Left kidney (tissue), 8 donors: ENCODE measurements at places on chromosomes 3 and 15.

DNA sequence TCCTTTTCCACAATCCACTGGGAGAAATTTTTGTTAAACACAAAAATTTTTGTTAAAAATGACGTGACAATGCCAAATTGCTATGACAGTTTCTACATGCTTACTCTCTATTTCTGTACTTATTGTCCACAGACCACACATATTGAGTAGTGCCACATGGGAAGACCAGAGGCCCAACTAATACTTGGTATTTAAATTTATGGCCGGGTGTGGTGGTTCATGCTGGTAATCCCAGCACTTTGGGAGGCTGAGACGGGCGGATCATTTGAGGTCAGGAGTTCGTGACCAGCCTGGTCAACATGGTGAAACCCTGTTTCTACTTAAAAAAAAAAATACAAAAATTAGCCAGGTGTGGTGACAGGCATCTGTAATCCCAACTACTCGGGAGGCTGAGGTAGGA is 20.3 kb downstream of the ZBTB11 start:
- no peak for DNase-seq

DNA sequence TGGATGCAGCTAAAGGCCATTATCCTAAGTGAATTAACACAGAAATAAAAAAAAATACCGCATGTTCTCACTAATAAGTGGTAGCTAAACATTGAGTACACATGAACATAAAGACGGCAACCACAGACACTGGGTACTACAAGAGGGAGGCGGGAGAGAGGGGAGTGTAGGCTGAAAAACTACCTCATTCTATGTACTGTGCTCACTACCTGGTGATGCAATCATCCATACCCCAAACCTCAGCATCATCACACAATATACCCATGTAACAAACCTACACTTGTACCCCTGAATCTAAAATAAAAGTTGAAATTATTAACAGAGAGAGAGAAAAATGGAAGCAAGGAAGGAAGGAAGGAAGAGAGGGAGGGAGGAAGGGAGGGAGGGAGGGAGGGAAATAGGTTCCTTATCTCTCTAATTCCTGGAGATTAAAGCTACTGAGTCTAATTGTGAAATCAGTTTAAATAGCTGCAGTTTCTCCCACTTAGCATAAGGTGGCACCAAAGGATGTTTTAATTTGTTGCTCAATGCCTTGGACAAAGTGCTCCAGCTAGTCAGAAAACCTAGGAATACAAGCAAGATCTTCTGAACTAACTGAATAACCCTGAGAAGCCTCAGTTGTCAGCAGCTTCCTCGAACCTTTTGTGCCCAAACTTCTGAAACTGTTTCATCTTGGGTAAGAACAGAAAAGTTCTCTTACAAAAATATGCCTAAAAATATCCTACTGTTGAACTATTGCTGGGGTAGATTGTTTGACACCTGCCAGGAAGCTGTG is 79.4 kb upstream of the ATP11B start:
- DNase-seq: no peak

DNA sequence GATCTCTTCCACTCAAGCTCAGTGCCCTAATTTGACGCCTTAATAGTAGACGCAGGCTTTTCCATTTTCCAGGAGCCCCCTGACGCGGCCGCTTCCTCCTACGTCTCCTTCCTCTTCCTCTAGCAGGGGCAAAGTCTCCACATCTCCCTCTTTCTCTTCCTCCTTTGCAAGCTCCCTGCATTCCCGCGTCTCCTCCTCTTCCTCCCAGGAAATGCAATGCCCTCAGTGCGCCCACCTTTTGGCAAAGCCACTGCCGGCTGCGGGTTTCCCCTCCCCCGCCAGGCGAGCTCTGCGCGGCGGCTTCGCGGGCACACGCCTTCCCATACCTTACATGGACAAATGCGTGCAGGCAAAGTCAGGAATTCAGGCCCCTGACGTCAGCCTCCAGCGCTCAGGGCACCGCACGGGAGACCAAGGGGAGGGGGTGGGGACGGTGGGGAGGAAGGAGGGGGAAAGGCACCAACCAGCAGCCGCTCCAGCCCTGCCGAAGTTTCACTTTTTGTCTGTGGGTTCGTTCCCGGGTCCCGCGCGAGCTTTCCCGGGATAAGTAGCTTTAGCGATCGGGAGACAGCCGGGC is 432 bp upstream of the LPP start:
- DNase-seq: peak; percentile 88

DNA sequence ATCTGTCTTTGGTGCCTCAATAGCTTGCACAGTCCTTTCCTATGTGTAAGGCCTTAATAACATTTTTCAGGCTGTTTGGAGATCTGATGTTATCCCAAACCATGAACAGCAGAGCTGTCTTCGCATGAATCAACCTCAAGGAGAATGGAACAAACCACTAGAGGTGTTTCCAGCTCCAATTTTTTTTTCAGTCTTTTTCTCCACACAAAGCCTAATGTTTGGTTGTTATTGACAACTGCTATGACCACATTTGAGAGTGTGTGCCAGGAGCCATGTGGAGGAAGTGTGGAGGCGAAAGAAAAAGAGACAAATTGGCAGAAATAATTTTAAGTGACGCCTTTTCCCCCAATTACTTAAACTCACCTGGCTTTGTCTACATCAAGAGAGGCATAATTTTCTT is 38.7 kb downstream of the RTP4 start:
- no peak for DNase-seq

- no peak for DNase-seq
Measured at GRCh38 chr15:92651877-92652575, 3.5 kb downstream of the FAM174B start.

DNA sequence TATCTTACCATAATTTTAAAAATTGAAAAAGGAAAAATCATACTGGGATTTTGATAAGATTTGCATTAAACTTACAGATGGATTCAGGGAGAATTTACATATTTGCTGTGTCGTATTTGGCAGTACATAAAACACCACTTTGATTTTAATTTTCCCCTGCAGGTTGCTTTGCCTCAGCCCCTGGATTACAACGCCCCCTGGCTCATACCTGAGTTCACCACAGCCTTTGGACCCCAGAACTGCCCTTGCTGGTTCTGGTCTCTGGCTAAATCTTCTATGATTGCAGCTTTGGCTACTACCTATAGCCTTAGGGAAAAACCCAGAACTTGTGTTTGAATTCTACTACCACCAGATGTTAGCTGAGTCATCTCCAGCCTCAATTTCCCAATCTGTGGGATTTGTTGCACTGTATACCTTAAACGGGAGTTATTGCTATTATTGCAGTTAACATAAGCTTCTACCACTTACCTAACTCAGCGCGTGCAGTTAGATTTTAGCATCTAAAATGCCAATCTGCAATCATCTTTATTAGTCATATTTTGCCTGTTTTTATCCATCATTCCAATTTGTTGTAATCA is 315.7 kb upstream of the GADL1 start:
- no peak for DNase-seq

DNA sequence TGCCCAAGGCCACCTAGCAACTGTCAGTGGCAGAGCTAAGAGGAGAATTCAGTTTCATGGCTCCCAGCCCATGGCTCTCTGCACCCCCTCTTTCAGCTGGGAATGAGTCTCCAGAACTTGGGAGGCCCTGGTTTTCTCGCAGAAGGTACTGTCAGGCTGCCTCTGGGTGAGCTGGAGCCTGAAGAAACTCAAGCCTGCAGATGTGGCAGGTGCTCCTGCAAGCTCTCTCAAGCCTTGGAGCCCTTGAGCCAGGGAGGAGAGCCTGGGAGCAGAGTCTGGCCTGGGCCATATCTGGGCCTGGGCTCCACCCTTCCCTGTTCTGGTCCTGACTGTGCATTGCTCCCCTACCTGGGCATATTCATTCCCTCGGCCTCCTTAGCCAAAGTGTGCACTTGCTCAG is 74.4 kb upstream of the TLE3 start:
- no peak for DNase-seq

DNA sequence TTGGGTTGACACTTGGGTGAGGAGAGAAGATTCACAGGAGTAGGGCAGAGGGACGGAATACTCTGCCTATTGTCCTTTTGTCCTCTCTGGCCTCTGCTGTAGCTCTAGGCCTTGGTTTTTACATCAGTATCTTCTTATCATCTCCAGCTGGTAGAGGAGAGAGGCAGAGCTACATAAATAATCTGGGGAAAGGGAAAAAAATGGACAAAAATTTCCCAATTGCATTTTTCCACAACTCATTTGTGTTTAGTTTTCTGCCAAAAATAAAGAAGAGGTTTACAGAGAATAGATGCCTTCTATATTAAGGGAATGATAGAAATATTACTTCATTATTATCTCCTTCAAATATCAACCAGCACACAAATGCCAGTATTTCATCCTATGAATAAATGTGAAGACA is 216.4 kb upstream of the P2RY1 start:
- no peak for DNase-seq

- DNase-seq: no peak
Measured at GRCh38 chr15:71379893-71380292, 264.6 kb downstream of the THSD4 start.

DNA sequence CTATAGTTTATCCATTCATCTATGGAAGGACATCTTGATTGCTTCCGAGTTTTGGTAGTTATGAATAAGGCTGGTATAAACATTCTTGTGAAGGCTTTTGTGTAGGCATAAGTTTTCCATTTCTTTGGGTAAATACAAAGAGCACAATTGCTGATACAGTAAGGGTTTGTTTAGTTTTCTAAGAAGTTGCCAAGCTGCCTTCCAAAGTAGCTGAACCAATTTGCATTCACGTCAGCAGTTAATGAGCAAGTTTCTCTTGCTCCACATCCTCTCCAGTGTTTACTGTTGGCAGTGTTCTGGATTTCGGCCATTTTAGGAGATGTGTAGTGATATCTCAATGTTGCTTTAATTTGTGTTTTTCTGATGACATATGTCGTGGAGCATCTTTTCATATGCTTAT is 34.2 kb downstream of the GABRA5 start:
- DNase-seq: no peak

GRCh38 chr3:29430558-29430971 is 149.7 kb downstream of the RBMS3 start:
- DNase-seq: no peak

DNA sequence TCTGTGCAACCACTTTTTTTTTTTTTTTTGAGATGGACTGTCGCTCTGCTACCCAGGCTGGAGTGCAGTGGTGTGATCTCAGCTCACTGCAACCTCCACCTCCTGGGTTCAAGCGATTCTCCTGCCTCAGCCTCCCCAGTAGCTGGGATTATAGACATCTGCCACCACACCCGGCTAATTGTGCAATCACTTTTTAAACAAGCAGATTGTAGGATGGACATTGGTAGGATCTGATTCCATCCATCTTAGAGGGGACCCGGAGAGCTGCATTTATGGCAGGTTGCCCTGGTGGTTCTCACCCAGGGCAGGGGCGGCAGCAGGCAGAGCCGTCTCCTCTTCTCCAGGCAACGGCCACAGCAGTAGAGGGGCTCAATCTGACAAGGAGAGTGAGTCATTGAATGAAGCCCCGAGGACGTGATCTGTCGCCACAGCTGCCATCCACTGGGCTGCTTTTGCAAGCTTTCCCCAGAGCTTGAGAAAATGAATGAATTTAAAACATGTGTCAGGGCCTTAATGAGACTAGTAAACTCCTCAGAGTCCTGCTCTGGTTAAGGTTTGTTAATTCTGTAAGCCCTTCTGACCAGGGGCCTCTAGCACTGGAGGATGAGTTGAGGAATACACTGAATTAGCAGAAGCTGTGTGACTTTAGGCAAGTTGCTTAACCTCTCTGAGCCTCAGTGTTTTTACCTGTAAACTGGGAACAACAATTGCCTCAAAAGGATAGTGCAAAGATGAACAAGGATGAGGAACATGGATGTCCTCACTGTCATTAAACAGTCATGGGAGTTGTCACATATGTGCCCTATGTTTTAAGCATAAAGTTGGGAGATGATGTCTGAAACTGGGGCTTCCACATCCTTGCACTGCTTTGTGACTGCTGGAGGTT is 129.1 kb downstream of the ASB7 start:
- DNase-seq: no peak

DNA sequence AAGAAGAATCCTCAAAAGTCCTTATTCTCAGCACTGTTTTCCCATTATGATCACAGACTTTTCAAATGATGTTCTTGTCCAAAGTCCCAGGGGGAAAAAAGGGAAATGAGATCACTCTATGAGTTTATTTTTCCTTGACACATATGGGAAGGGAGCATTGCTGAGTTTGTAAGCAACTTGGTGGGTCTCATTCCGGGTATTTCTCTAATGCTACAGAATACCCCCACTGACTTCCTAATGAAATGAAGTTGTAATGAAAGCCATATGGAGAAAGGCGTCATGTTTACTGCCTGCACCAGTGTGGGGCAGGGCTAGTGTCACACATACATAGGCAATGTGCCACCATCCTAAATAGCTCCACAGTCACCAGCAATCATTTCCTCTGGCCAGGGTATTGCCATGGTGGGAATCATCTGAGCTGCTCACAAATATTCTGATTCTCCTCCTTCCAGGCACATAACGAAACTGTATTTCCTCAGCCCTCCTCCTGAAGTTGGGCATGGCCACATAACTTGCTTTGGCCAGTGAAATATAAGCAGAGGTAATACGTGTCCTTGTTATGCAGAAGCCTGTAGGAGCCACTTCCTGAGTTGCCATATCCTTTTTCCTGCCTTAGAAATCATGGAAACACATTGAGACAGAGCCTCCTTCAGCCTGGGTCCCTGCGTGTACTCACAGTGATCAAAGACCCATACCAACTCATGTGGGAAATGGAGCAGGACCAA is 41.0 kb upstream of the C15orf61 start:
- DNase-seq: no peak

GRCh38 chr15:75451674-75452363 is at the start of gene SIN3A:
Gene SIN3A, minus strand, starts transcription at chr15:75451690. Its CDS starts 21,315 bp downstream, at chr15:75430375.
- peak; percentile 99 for DNase-seq

DNA sequence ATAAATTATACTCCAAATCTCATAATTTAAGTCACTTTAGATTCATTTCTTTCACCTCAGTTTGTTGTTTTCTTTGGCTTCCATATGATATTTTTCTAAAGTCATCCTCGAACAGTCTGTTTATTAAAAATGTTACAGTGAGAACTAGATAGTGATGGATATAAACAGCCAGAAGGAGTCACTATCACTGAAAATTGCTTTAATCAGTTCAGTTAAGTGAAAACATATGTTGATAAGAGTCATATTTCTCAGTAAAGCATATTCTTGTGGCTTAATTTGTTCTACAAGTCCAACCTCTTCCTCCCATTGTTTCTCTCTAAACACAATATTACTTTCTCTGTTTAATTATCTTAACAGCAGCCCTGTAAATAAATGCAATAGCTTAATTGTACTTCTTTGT is 427.5 kb upstream of the ALCAM start:
- DNase-seq: no peak

DNA sequence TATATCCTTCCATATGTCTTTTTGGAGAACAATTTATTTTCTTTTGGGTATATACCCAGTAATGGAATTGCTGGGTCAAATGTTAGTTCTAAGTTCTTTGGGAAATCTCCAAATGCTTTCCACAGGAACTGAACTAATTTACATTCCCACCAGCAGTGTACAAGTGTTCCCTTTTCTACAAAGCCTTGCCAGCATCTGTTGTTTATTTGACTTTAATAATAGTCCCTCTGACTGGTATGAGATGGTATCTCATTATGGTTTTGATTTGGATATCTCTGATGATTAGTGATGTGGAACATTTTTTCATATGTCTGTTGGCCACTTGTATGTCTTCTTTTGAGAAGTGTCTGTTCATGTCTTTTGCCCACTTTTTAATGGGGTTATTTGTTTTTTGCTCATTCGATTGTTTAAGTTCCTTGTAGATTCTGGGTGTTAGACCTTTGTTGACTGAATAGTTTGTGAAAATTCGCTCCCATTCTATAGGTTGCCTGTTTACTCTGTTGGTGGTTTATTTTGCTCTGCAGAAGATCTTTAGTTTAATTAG is 48.4 kb downstream of the TMEM45A start:
- DNase-seq: no peak

- DNase-seq: no peak
Measured at GRCh38 chr15:91116113-91117067, 16.3 kb downstream of the SV2B start.
